ENCODE measurements at places on chromosomes 5 and 9.

- peak; percentile 30 for DNase-seq
Measured at GRCh38 chr5:147369742-147370374, 135.0 kb downstream of the STK32A start.

DNA sequence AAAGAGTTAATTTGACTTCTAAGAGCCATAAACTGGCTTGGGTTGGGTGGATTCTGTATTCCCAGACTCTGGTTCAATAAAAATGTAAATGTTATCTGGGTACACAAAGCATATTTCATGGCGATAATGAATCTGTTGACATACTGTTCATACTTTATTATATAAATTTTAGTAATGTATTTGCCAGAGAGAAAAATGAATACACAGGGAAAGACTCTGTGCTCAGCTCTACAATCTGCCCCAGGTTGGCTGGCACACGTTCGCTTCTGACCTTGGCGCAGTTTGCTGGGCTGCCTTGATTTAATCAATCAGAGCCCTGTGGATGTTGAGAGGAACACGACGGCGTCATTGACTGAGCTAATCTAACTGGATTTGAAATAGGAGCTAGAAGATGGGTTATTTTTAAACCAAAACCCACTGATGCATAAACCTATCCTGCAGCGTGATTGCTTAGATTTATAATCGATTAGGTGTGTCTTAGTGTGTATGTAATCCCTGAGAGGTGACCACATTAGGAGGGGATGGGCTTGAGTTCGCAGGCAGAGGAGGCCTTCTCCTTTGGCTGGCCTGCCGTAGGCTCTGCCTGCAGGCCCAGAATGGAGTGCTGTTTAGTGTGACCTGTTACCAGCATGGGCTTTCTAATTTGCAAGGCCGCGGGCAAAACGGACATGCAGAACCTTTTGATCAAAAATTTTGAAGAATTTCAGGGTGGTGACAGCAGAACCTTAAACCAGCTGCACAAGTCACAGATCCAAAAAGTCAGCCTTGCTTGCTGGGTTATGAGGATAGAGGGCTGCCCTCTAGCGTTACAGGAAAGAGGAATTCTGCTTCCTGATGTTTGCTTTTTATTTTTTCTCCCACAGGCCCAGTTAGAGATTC is 3.9 kb upstream of the ADCY2 start:
- peak; percentile 17 for DNase-seq

GRCh38 chr9:113556877-113557593 is 93.5 kb downstream of the RGS3 start:
- no peak for DNase-seq

DNA sequence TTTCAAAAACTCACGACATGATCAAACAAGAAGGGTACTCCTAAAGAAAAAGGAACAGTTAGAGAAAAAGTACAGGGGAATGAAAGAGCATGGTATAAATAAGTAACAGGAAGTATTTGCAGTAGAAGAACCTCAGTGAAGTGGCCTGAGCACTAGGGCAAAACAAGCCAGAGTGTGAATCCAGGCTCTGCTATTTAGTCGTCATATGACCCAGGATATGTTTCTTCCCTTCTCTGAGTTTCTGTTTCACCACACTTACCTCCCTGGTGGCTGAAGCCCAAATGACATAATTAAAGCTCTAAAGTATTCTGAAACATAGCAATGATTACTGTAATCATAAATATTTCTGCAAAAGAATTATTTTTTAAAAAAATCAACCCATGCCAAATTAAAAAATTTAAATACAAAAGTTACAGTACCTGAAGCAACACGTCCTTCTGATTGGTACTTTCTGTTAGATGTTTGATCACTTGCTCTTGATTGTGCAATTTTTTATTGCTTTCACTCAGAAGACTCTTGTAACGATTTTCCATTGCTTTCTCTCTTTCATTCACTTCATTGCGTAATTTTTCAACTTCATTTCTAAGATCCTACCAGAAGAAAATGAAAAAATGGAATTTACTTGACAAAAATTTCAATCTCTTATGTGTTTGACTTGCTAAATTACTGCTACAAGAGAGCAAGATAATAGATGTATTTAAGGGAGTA is 88.9 kb downstream of the CDK5RAP2 start:
- DNase-seq: no peak

GRCh38 chr5:59039296-59040023 is 456.6 kb downstream of the RAB3C start:
- peak; percentile 79 for DNase-seq

DNA sequence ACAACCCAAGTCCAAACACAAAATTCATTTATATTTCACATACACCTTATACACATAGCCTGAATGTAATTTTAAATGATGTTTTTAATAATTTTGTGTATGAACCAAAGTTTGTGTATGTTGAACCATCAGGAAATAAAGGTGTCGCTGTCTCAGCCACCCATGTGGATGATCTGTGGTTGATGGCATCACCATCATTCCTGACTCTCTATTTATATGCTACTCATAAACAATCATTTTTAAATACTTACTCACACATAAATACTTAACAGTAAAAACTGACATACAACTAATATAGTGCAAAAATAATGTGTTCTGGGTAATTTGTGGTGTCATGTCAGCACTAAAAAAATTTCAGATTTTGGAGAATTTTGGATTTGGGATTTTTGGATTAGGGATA is 38.4 kb downstream of the SMC5 start:
- DNase-seq: no peak

GRCh38 chr5:20498102-20498501 is 510.1 kb upstream of the CDH18 start:
- DNase-seq: no peak

DNA sequence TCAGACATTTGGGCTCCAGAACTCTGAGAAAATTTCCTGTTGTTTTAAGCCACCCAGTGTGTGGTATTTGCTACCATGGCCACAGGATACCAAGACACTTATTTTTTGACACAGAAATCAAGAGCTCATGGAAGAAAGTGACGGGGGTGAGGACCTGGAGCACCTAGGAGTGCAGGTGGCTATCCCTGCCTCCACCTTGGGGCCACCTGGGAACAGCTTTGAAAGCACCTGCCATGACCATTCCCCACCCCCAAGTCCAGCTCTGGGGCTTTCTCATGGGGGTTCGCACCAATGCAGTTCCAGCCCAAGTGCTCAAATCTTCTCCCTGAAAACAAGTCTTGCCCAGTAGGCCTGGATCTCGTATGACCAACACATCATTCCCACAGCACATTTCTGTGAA is 214.9 kb upstream of the IRX1 start:
- DNase-seq: no peak

GRCh38 chr5:106312360-106312759 is 1358.4 kb downstream of the EFNA5 start:
- no peak for DNase-seq

GRCh38 chr5:1488882-1489680 is 34.7 kb downstream of the LPCAT1 start:
- peak; percentile 34 for DNase-seq

DNA sequence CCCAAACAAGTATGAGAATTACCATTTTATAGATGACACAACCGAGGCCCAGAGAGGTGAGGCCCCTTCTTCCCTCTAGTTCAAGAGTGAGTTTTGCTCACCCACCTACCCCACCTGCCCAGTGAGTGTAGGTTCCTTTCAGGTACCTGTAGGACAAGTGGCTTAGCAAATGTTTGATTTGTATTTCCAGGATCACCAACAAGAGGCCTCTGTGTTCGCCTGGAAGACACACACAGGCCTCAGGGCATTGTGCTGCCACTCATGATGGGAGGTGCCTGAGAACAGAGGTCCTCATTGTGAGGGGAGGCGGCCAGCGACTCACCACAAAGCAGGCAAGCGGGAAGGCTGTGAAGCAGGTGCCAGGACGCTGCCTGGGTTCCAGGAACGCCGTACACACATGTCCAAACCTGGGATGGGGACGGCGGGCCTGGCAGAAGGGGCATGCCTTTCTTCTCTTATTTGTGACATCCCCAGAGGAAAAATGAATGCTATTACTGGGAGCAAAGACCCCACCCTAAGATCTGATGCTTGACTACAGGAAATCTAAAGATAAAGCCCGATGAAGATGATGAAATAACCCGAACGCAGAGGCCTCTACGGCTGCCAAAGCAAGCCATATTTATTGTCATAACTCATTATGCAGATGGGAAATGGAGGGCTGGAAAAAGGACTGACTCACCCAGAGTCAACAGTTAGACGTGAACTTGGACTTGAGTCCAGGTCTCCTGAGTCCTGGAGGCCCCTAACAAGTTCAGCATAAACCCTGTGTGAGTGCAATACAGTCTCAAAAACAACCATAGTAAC is 60.2 kb upstream of the SLC25A51 start:
- no peak for DNase-seq

- no peak for DNase-seq
Measured at GRCh38 chr5:78809444-78809843, 160.9 kb upstream of the LHFPL2 start.

DNA sequence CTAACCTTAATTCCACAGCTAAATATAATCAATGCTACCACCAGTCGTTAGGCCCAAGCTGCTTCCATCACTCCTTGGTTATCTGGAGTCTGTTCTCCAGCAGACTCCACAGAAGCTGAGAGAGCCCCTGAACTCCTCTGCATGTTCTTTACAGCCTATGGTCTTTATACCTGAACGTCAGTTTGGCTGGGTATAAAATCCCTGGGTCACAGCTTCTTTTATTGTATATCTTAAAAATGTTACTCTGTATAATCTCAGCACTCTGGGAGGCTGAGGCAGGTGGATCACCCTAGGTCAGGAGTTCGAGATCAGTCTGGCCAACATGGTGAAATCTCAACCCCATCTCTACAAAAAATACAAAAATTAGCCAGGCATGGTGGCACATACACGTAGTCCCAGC is 23.7 kb upstream of the MRNIP start:
- DNase-seq: no peak

DNA sequence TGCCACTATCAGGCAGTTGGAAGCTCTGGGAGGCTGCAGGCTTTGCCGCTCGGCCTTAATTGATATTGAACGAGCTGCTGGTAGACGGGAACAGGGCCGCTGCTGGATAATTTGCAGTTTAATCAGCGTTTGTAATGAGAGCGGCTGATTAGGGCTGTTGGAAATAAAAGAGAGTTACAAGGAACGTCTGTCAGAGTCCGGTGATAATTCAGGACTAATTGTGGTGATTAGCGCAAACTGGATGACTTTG is 68.2 kb upstream of the TBCA start:
- DNase-seq: peak; percentile 10

DNA sequence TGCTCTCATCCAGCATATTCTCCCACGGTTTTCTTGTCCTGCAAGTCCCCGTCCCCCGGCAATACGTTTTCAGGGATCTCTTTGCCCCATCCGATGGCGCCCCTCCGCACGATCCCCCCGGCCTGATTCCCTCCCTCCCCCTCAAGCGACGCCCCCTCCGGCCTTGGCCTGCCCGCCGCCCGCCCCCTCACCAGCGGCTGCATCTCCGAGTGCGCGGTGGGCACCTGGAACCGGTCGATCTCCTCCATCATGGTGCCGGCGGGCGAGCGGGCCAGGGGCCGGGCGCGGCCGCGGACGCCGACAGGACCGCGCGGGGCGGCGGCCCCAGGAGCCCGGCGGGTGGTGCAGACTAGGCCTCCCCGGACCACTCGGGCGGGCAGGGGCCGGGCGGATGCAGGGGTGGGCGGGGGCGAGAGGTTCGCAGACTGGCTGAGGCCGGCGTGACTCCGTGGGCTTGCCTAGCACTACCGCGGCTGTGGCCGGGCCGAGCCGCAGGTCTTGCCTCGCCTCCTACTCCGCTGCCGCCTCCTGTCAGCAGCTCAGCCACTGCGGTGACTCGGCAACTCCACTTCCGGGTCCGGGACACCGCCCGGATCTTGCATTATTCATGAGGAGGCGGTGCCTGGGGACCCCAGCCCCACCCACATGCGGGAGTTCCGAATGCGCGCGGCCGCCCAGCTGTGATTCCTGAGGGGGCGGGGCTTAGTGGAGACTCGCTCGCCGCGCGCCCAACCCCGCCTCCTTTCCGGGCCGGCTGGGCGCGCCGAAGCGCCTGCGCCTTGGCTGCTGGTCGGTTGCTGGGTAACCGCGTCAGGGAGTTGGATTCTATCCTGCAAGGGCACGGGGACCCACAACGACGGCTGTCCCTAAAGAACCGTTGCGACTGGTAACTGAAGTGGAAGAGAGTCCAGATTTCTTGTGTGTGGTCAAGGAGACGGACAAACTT is at the start of the genes DNAI1 and FAM219A:
DNAI1 (plus strand) TSS at position 793 of the 946 bp plus-strand sequence. CDS start 201 bp downstream, outside the sequence.
FAM219A (minus strand) TSS at position 558 of the 946 bp plus-strand sequence; CDS start at position 251, 307 bp downstream.
- DNase-seq: peak; percentile 97

DNA sequence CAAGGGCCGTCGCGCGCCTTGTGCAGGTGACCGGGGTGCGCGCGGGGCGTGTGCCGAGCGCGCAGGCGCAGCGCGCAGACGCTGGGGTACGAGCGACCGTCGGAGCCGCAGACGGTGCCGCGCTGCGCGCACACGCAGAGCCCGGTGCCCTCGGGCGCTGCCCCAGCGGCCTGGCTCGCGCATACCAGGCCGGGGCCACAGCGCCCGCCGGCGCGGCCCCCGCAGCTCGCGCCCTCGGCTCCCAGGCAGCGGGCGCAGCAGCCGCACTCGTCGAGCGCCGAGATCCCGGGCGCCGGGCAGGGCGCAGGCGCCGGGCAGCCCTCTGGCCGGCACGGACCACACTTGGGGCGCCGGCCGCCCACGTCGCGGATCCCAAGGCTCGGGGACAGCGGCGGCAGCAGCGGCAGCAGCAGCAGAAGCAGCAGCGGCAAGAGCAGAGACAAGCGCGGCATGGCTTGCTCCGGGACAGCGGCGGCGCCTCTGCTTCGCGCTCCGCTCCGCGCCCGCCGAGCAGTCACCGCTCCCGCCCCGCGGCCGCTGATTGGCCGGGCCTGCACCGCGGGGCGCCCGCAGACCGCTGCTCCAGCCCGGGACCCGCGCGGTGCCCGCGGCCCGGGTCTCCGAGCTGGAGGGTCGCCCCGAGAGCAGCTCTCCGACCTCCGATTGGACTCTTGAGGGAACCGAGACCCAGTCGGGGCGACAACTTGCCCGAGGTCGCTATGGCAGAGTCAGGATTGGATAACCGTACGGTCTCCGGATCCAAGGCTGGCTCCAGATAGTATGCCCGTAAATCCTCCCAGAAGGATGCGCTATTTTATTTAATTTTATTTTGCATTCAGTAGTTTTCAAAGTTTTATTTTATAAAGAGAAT is at the start of gene IGFBPL1:
IGFBPL1 (minus strand) TSS at position 482 of the 871 bp plus-strand sequence; CDS start at position 452, 30 bp downstream.
- no peak for DNase-seq

GRCh38 chr9:137326445-137327065 is 24.5 kb upstream of the NRARP start:
- DNase-seq: no peak

GRCh38 chr9:106526716-106527204 is 336.2 kb upstream of the ZNF462 start:
- DNase-seq: no peak

DNA sequence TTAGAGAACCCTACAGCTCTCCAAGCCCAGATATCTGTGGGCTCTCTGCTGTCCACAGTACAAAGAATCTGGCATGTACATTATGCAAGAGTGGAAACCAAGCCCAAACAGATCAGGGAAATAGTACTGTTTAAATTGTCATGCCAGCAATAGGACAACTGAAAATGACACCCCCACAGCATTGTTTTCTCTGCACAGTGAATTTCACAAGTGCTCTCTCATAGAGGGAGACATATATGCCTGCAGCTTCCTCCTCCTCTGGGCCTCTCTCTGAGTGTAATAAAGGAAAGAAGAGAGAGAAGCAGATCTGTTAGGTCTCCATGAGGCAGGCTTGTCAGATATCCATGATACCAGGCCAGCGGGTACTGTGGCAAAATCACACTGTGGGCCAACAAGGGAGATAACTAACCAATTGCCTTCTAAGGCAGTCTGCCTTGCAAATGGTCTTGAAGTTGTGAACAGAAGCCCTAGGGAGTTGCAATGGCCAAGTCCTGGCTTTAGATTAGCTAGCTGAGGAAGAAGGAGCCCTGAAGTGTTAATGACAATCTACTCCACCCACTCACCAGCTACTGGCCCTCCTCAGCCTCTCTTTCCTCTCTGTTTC is 54.4 kb upstream of the JMY start:
- no peak for DNase-seq

All from kidney capillary endothelial cell (primary cell).